ENCODE measurements at places on chromosomes 11 and 22. TPM values are rescaled to one million over a fixed set of nuclear protein-coding genes. Genes with fewer than 3 reads are reported as not detected.

LRRC32 gene
- total RNA-seq = not detected

SCUBE2 gene
- not detected for total RNA-seq

BLID gene
- not detected for total RNA-seq

DMC1 gene
- 0.28 TPM for total RNA-seq

SEZ6L gene
- not detected for total RNA-seq

- no peak for DNase-seq
These were observed 41.7 kb downstream of the CASP12 start for GRCh38 chr11:104856607-104857006.

DNA sequence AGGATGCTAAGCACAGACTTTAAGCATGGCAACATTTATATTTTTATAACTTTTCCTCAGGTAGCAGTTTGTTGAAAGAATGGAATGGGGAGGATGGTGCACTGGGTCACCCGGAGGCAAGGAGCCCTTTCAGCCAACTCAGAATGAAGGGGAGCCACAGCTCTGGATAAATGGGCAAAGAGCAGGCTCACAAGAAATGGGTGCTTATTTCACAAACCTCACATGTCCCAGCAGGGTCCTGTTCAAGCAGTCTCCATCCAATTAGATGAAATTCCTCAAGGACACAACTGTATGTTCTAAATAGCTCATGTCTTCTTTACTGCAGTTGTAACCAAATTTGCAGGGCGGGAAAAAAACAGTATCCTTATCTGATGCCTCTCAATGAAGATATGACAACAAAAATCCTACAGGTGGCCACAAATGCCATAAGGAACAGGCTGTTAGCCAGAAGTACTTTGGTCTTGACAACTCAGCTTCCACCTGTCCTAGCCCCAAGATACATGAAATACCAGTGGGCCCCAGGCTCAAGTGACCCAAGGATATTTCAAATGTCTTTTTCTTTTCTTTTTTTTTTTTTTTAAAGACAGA, 48.2 kb downstream of the MAPK1 start:
- no peak for DNase-seq

DNA sequence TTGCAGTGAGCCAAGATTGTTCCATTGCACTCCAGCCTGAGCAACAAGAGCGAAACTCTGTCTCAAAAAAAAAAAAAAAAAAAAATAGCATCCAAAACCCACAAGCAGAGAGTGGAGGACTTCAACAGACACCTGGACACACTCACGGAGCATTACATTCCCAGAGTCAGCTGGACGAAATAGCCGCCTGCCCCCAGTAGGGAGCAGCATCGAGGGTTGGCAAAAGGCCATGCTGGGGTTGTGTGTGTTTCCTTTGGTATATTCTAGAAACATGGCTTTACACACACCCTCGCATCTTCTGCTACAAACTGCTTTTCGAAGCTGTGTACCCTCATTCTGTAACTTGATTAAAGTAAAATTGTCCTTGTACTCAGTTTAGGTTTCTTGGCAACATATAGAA, 5.3 kb downstream of the ADA2 start:
- peak; percentile 21 for DNase-seq

- no peak for DNase-seq
These were observed 7.6 kb downstream of the CLPB start for GRCh38 chr11:72426758-72427157.

DNA sequence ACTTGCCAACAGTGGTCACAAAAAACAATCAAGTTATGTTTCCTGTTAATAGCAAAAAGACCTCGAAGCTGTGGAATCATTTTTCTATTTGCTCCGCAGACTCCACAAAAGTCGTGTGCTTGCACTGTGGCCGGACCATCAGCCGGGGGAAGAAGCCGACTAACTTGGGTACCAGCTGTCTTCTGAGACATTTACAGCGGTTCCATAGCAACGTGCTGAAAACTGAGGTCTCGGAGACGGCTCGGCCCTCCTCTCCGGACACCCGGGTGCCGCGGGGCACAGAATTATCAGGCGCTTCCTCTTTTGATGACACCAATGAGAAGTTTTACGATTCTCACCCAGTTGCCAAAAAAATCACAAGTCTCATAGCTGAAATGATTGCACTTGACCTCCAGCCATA, 31.6 kb downstream of the ZBED4 start:
- no peak for DNase-seq

GRCh38 chr22:27993774-27994350, 74.8 kb upstream of the PITPNB start:
- no peak for DNase-seq

GRCh38 chr11:95450547-95451123, 219.6 kb upstream of the SESN3 start:
- DNase-seq = no peak

GRCh38 chr11:9081153-9081552, 10.2 kb downstream of the SCUBE2 start:
- no peak for DNase-seq

DNA sequence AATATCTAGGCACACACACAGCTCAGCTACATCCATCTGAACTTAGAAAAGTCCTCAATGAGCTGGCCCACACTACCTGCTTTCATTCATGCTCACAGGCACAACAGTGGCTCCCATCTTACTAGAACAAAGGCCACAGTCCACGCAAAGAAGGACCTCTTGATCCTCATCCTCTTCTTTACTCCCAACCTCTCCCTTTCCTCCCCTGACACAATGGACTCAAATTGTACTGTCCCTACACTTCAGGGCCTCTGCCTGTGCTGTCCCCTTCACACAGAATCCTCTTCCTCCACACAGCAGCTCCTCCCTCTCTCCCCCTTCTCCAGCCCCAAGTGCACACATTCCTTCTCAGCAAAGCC, 12.7 kb downstream of the SMCO4 start:
- DNase-seq = no peak

DNA sequence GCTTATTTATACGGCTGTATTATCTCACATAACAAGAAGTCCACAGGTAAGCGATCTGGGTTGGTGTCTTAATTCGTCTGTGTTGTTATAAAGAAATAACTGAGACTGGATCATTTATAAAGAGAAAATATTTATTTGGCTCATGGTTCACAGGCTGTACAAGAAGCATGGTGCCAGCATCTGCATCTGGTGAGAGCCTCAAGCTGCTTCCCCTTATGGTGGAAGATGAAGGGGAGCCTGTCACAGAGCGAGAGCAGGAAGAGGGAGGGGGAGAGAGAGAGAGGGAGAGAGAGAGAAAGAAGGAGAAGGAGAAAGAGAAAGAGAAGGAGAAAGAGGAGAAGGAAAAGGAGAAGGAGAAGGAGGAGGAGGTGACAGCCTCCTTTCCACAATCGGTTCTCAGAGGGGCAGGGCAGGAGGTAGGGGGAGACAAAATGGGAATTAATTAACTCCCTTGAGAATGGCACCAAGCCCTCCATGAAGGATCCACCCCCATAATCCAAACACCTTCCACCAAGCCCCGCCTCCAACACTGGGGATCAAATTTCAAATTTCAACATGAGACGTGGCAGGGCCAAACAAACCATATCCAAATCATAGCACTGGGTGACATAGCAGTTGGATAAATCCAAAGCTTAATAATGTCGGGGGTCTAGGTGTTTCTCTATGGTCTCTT, 15.0 kb upstream of the TRIM44 start:
- DNase-seq = no peak

Data from HepG2 (cell line).